Gastroesophageal sphincter (tissue), 4 donors: ENCODE measurements at places on chromosomes 2 and 18. TPM values are rescaled to one million over a fixed set of nuclear protein-coding genes. Genes with fewer than 3 reads are reported as not detected.

RAB17 gene
- 6.7 TPM for total RNA-seq

UGT1A3 gene
- not detected for total RNA-seq

GREB1L gene
- total RNA-seq, result 13.5 TPM

APOB gene
- 7.8 TPM for total RNA-seq

NEU2 gene
- total RNA-seq, result not detected

ICOS gene
- total RNA-seq, result not detected

HS1BP3 gene
- 89.1 TPM for total RNA-seq

MYCN gene
- not detected for total RNA-seq
